ENCODE measurements at places on chromosomes 12 and 14.

GRCh38 chr14:103132381-103133209 lies 9.3 kb downstream of the TNFAIP2 start:
- no peak for DNase-seq

DNA sequence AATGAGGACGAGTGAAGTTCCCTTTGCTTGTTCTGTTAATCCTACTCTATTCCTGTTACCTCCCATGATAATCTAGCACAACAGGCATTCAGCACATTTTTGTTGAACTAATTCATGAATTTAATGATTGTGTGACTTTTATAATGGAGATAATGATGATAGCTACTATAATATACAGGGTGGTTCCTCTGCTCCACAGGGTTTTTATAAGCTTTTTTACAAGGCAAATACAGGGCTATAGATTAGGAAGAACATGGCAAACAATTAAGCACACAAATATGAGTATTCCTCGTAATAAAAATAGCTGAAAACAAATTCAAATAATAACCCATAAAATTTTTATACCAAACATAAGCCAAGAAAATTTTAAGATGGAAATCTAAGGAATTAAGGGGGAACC lies 145.6 kb upstream of the TMTC1 start:
- DNase-seq: no peak

GRCh38 chr12:106997916-106998315 lies 11.0 kb upstream of the MTERF2 start:
- DNase-seq: no peak

DNA sequence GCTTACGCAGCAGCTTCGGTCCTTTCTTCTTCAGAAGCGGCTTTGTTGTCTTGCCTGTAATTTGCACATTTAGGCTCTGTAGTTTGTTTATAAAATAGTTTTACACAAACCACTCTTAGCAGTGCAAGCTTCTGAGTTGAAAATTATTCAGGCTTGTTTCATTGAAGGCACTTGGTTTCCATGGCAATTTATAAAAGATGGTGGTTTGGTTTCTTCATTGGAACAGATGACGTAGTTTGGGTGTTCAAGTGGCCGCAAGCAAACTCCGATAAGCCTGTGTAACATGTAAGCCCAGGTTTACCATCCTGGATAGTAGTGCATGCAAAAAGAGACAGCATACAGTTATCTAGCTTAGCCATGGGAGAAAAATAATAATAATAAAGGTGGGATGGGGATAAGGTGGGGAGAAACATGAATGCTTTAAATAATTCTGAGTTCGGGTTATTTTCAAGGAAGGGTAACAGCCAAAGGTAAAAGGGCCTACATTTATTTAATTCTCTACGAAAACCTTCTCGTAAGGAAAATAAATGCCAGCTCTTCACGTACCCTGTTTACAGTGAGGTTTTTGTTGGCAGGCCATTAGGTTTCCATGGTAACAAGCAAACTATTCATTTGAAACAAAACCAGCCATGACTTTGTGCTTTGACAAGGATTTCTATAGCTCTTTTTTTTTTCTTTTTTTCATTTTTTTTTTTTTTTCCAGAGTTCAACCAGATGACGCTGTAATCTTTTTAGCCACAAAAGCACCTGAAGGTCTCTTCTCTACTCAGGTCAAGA lies 189.6 kb upstream of the RPL10L start:
- no peak for DNase-seq

GRCh38 chr14:36514278-36515104 lies 5.5 kb downstream of the NKX2-1 start:
- DNase-seq: no peak

DNA sequence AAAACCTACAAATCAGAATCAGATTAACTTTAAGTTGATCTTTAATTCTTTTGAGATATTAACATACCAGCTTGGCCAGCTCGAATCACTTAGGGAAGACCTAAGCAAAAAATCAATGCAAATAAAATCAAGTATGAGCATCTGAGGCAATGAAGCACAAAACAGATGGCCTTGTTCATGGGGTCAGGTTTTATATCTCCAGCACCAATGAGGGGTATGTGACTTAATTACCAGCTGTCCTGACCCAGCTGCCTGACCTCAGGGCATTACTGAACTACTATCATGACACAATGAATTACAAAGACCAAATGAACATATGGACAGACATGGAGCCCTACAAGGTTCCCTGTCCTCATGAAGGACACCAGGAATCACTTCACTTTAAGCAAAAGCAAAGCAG lies 70.5 kb downstream of the FGD6 start:
- DNase-seq: no peak

GRCh38 chr14:20515846-20516245 lies 10.5 kb downstream of the RNASE10 start:
- peak; percentile 18 for DNase-seq

- no peak for DNase-seq
Measured at GRCh38 chr12:26396402-26396801, 201.0 kb downstream of the SSPN start.

GRCh38 chr12:30473274-30473673 lies 222.4 kb downstream of the IPO8 start:
- DNase-seq: no peak

GRCh38 chr12:50103767-50104321 lies at the start of gene GPD1:
GPD1 (plus strand) TSS chr12:50104008; CDS start chr12:50104051, 43 bp downstream.
- peak; percentile 28 for DNase-seq

- DNase-seq: peak; percentile 95
Measured at GRCh38 chr14:104973135-104973384, 5.1 kb downstream of the AHNAK2 start.

- DNase-seq: no peak
Measured at GRCh38 chr12:85092814-85093370, 56.7 kb downstream of the LRRIQ1 start.

DNA sequence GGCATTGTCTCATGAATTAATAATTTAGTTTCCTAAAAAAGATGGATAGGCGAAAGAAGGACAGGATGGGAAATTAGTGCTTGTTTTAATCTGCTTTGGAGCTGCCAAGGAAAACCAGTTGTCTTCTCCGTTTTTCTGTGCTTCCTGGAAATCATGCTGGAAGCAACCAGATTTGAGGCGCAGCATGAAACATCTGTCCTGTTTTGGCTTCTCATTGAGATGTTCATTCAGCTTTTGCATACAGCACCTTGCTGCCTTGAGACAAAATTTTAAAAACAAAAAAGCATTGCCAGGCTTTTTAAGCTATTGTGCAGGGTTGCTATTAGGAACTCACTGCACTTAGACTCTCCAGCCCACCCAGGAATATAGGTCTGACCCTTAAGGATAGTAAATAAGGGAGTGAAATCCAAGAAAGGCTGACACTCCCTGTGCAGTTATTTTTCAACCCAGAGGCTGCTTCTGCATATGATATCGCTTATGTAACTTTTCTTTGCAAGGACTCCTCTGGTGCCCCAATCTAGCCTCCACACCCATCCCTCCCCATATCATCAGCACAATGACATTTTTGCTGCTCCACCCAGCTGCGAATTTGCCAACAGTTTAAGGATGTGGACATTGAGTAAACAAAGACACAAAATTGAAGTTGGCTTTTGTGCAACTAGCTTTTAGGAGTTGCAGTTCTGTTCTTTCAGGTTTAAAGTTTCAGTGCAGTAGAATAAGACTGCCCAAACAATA lies 46.9 kb upstream of the MDM1 start:
- no peak for DNase-seq

- DNase-seq: no peak
Measured at GRCh38 chr12:129310346-129310745, 457.1 kb downstream of the GLT1D1 start.

- no peak for DNase-seq
Measured at GRCh38 chr12:11830307-11830801, 180.9 kb downstream of the ETV6 start.

GRCh38 chr12:109710747-109711595 lies 2.7 kb upstream of the FAM222A start:
- DNase-seq: peak; percentile 62

DNA sequence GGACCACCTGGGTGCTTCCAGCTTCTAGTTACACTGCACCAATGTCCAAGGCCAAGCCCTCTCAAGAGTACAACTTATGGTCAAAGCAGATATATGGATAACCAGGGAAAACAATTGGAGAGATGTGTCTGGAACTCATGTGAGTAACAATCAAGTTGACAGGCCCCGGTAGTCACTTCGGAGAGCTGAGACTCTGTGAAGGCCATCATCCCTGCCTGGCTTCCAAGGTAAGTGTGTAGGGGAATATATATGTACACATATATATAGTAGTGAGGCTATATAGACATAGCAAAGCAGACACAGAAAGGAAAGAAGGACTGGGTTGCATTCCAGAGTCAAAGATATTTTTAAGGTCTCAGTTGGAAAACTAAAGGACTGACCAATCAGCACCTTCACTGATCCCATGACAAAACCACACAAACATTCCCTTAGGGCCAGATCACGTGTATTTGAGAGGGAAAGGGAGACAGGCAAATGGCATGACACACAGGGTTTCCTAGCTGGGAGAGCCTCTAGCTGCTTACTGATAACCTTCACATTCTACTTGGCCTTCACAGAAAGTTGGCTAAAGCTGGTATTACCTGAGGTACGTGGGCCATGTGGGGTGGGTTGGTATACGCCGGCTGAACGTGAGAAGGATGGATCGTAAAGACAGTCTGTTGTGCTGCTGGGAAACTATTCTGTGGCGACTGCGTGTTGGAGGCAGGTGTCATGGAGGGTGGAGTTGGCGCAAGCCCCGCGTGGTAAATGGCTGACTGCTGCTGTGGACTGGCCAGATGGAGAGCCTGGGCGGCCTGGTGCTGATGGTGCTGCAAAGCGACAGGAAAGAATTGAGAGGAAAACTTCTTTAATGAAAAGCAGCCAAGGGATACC lies 50.0 kb downstream of the SH2B3 start:
- peak; percentile 61 for DNase-seq

GRCh38 chr12:42757624-42758119 lies 168.1 kb upstream of the PRICKLE1 start:
- DNase-seq: no peak

- DNase-seq: no peak
Measured at GRCh38 chr12:90770861-90771260, 184.1 kb downstream of the CCER1 start.

- peak; percentile 16 for DNase-seq
Measured at GRCh38 chr12:42477941-42478340, 111.6 kb downstream of the PRICKLE1 start.

DNA sequence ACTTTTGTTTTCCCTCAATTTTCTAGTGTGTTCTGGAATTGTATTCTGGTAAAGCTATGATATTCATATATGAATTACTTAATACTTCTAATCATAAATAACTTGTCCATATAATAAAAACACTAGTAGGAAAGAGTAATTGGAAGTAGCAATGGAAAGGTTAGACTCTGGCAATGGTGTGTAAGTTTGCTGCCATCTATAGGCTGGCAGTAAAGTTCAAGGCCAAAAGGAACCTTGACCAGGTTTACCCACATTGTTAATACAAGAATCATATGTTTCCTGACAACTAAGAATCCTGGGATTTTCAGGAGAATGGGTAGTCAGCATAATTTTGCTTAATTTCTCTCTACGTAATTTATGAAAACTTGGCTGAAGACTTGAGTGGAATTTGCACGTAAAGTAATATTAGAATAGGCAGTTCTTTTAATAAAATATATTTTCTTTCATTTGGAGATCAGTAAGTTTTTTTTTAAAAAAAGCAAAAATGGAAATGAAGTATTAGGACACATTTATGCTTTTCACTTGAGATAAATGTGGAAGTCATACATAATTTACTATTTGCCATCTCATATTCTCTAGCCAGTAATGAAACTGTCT lies 926.7 kb downstream of the GALC start:
- DNase-seq: peak; percentile 9

GRCh38 chr12:92537290-92537960 lies 165.4 kb upstream of the PLEKHG7 start:
- DNase-seq: no peak

DNA sequence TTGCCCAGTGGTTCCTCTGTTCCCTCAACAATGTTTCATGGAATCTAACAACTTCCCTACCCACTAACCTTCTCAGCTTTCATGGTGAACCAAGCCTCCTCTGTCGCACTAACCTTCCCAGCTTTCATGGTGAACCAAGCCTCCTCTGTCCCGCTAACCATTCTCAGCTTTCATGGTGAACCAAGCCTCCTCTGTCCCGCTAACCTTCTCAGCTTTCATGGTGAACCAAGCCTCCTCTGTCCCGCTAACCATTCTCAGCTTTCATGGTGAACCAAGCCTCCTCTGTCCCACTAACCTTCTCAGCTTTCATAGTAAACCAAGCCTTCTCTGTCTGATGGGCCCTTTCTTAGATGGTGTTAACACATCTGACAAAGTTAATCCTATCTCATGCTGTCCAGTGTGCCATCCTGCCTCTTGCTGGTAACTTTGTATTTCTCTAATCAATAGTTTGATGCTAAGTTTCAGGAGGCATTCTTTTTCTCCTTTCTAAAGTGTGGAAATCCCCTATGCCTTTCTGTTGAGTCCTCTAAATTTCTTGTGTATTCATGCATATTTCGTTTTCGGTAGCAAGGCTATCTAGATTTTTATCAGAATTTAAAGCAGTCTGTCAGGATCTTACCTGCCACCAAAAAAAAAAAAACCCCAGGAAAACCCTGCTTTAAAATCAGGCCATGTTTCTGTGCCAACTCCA lies 26.8 kb upstream of the KCNK13 start:
- no peak for DNase-seq

DNA sequence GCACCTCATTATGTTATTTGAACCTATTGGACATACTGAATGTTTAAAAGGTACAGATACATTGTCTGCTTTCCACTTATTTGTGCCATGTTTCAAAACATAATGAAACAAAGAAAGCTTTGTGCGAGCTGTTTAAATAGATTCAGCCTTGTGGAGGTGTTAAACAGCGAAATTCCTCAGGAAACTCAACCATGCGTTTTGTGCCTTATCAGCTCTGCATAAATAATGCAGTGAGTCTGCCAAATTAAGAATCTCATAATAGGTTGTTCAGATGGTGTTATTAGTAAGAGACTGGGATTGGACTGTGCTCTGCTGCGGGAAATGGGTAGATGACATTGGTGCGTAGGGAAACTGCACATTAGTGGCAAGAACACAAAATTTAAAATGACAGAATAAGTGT lies 163.7 kb upstream of the CLEC14A start:
- no peak for DNase-seq

- DNase-seq: no peak
Measured at GRCh38 chr14:28876572-28876945, 110.0 kb downstream of the FOXG1 start.

DNA sequence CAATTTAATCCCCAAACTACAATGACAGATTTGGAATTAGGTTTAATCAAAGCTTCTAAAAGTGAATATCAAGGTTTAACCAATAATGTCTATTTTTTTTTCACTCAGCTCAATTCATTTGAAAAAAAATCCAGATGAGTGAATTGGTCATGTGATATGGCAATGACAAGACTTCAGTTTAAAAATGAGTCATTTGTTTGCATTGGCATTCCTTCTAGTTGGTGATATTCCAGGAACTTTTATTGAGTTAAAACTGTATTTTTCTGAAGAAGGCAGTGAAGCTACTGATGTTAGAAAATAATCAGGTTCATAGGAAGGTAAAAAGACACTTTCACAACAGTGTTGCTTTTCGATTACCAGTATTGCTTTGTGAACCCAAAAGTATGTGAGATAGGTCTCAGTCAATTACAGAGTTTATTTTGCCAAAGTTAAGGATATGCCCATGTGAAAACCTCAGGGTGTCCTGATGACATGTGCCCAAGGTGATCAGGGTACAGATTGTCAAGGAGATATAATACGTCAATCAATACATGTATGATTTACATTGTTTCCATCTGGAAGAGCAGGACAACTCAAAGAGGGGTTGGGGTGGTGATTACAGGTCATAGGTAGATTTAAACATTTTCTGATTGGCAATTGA lies 1214.9 kb downstream of the GALC start:
- peak; percentile 86 for DNase-seq
